ENCODE measurements at places on chromosomes 6 and 20.

- no peak for DNase-seq
Observed at GRCh38 chr20:21326700-21327099, 23.6 kb downstream of the XRN2 start.

- DNase-seq = no peak
Observed at GRCh38 chr6:149264629-149265028, 52.9 kb upstream of the TAB2 start.

DNA sequence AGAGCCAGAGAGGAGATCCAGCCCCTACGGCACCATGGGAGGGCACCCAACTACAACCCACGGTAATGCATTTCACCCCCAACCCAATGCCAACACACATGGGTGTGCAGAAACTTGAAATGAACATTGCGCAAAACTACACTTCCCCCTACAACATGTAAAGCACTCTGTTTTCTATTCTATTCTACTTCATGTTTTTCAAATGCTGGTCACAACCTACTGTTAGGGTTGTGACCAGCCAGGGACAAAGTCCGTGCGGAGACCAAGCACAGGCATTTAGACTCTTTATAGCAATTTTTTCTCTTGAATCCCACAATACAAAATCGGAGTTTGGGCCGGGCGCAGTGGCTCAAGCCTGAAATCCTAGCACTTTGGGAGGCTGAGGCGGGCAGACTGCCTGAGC lies 90.6 kb downstream of the MRPL14 start:
- no peak for DNase-seq

GRCh38 chr20:33132513-33133372 lies 35.2 kb upstream of the BPIFA2 start:
- peak; percentile 75 for DNase-seq

- no peak for DNase-seq
Observed at GRCh38 chr6:47064274-47064673, 22.1 kb upstream of the ADGRF1 start.

GRCh38 chr6:114747995-114748625 lies 405.3 kb upstream of the HS3ST5 start:
- DNase-seq = peak; percentile 51

DNA sequence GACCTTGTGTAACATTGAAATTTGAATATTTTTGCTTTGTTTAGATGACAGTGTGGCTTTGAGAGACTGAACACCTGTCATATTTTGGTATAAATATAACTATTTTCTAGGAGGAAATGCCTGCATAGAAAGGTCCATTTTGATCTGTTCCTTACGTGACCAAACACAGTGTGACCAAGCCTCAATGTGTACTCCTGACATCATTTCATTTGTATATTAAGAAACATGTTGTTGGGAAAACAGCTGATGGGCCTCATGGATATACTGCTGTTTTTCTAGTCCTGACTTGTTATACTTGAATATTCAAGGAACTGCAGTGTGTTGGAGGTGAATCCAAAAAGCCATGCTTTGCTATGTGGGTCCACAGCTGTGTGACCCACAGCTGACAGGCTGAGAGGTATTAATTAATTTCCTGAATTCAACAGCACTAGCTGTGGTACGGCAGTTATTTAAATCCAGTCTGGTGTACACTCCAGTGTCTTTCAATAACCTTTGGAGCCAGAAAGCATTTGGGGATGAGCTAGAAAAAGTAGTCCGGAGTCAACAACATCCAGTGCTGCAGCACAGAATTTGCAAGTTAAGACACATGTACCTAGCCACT lies 18.9 kb downstream of the NCOA7 start:
- DNase-seq = no peak

DNA sequence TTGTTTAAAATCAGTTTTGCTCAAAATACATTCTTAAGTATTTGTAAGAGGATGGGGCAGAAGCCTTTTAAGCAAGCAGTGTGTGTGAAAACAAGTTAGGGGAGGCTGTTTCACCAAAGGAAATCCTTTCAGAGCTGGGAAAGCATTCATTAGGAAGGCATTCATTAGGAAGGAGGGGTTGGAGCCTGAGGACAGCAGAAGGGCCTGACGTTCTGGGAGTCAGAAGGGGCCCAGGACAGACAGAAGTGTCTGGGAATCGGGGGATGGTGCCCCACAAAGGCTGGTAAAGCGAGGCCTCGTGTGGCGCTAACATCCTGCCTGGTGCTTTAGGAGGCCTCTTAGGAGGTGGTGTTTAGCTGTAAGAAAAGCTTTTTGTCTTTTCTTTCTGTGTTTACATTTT lies 80.6 kb upstream of the NXT1 start:
- no peak for DNase-seq

DNA sequence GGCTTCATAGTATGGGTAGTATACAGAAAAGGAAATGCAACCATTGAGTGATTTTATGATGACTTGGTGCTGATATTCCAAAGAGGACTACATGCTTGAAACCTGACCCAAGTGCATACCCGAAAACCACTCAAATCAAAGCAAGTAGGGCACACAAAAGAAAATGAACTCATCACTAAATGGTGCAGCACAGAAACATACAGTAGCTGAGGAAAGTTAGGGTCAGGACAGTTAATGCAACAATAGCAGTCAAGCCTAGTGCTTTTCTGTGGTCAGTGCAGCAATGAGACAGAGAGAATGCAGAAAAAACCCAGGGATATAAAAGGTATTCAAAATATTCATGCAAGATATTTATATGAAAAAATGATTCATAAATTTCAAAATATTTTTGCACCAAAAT lies 711.1 kb downstream of the EPHA7 start:
- DNase-seq = no peak

DNA sequence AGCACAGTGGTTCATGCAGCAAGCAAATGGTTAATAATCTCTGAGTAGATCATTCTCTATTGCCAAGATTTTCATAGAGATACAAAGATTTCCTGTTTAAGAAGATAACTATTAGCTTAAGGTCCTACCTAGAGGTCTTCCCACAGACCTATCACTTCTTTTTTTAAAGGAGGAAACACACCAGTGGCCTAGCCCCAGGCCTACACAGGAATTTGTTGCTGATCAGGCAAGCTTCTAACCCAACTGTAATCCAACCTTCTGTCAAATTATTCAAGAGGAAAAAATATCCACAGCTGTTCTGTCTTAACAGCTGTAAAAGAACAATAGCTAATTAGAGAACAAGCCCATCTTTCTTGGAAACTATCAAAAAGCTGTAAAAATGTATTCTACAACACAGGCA lies 332.8 kb downstream of the BTBD9 start:
- no peak for DNase-seq

GRCh38 chr6:11785415-11785773 lies 6.8 kb upstream of the ADTRP start:
- DNase-seq = no peak

DNA sequence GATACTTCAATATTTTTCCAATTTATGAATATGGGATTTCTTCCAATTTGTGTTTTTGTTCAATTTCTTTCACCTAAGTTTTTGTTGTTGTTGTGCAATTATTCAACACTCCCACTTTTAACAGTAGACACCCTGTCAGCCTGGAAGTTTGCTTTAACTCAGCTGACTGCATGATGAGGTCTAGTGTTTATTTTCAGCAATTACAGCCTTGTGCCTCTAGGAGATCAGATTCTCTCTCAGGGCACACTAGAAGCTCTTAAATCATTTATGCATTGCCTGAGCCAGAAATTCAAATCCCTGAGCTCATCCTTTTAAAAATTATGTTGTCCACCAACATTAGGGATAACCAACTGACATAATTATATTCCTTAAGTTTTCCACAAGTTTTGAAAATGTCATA lies 85.7 kb downstream of the MRAP2 start:
- DNase-seq = no peak

DNA sequence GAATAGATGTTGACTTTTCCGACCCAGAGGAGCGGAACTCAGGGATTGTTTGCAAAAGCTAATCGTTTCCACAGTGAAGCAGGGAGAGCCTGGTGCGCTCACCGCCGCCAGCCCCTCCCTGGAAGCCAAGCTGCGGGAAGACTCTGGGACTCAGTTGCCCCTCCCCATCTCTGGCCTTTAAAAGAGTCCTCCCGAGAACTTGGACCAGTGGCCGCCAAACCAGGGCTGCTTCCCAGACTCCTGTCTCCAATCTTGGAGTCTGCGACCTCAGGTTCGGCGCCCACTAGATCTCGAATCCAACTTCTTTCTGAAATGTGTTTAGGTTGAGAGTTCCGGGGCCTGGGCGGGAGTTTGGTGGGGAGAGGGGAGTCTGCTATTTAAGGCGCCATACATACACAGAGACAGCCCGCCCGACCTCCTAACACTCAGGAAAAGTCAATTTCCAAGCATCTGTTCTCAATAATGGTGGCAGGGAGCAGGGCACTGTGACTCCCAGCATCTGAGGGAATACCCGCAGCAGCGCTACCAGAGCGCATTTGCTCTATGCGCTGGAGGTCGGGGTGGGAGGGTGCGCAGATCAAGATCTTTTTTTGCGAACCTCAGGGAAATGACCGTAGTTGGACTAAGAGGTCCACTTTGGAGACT lies 800 bp upstream of the GRIK2 start:
- no peak for DNase-seq

DNA sequence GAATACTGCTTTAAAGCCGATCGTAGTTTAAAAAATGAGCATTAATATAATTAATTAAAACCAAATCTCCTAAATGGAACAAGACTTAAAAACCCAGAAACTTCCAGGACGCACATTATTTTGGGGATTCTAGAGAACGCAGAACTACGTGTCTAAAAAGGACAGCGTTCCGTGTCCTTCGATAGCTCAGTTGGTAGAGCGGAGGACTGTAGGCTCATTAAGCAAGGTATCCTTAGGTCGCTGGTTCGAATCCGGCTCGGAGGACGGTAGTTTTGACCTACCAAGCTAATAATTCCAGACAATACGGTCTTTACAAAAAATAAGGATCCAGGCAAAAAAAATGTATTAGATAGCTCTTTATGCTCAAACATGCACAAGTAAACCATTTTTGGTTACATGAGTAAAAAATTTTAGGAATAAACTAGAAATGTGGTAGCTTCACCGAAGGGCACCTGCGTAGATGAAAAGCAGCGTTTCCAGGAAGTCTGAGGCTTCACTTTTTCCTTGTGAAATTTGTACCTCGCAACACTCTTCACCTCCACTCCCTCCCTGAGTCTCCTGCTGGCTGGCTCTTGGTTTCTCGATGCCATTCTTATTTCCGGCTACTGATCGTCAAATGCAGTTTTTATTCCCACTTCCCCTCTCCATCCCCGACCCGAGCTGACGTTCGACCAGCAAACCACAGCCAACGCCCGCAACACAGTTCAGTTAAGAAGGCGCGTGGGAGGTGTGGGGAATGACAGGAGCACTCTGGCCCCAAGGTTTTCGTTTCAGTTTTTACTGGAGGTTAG lies 19.6 kb upstream of the ABT1 start:
- DNase-seq = peak; percentile 71

DNA sequence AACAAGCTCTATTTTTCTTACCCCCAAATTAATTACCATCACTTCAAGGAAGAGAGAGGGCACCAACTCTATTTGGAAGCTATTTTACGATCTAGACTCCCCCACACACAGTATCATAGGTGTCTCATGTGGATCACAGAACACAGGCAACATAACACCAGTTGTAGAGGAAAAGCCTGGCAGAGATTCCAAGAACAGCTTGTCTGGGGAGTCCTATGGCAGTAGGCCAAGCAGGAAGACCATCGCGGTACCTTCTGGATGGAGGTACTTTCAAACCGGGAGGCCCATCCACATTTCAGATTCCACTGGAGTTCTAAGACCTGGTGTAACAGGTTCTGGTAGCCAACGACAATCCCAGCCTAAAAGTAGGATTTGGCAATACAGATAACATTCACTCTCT lies 37.6 kb upstream of the SPDEF start:
- DNase-seq = no peak

- DNase-seq = peak; percentile 31
Observed at GRCh38 chr6:35454391-35455110, 2.4 kb downstream of the FANCE start.

GRCh38 chr6:94045099-94045829 lies 625.9 kb upstream of the EPHA7 start:
- DNase-seq = no peak
